ENCODE measurements at places on chromosomes 1 and 21.

- no peak for DNase-seq
These were observed 33.1 kb downstream of the STPG1 start for GRCh38 chr1:24380508-24380907.

DNA sequence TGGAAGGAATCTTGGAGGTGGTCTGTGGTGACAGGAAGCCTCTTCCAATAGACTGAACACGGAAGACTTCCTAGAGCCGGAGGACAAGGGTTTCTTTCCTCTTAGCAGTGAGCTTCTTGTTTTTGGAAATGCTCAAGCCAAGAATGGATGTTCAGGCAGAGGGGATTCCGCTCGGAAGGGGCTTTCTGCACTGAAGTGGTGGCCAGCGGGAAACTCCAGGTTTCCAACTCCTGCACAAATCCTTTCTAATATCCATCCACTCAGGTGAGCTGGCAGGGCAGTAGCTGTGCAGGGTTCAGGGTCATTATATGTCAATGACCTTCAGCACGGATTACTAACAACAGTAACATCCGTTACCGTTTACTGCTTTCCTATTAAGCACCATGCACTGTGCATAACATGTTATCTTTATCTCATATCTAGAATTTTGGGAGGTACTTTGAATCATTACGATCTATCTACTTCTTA is 573 bp upstream of the CPT2 start:
- no peak for DNase-seq

- no peak for DNase-seq
These were observed 181.4 kb upstream of the KIAA0040 start for GRCh38 chr1:175373786-175374623.

- no peak for DNase-seq
These were observed 16.2 kb downstream of the HIPK1 start for GRCh38 chr1:113945329-113945728.

GRCh38 chr1:154964359-154964758 is 2.8 kb upstream of the PYGO2 start:
- DNase-seq = no peak

- DNase-seq = no peak
These were observed 225.4 kb downstream of the FOXD2 start for GRCh38 chr1:47663286-47663685.

DNA sequence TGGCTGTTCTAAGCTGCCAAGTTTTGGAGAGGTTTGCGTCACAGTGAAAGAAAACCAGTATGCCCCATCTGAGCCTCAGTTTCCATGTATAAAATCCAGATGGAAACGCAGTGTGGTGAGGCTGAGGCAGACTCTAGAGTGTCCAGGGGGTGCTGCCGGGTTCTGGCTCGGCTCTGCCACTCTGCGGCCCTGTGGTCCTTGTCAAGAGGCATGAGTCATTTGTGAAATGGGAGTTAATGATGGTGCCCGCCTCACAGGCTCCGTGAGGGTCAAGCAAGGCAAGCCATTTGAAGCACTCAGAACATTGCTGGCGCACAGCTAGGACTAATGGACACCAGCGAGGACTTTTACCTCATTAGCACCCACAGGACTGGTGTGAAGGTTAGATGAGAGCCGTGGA is 214.3 kb downstream of the PTPRU start:
- DNase-seq = no peak

GRCh38 chr1:203871114-203871880 is 9.9 kb downstream of the SNRPE start:
- peak; percentile 52 for DNase-seq

- DNase-seq = no peak
These were observed 289.4 kb upstream of the FMN2 start for GRCh38 chr1:239802275-239802674.

- DNase-seq = no peak
These were observed 168.9 kb downstream of the LMO4 start for GRCh38 chr1:87497380-87498203.

DNA sequence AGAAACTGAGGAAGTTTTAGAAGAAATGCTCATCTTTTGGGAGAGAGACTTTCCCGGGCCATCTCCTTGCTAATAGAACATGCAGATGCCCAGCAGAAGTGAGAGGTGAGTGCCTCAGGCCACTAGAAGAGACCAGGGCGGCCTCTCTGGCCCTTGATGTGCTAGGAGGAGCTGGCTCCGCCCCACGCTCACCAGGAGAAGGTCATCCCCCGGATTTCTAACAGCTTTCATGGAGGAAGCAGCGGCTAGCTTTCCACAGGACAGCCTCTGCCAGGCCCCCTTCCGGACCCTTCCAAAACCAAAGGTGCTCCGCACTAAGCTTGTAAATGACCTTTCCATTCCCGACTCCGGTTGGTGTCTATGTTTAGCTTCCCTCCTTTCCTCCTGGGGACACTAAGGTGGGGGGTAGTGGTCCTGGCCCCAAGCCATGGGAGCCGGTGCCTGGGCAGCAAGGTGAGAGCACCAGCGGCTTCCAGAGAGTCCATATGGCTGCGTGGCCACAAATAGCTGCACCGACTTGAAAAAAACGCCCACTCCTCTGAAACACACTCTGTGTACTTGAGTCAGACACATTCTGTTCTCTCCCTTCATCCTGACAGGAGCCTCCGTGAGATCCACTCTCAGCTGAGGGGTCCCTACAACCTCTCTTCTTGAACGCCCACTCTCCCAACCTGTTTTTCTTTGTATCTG is 249.9 kb downstream of the TNR start:
- DNase-seq = no peak

- DNase-seq = no peak
These were observed 89.2 kb downstream of the BEND5 start for GRCh38 chr1:48687282-48688045.

- no peak for DNase-seq
These were observed 45.1 kb downstream of the LUZP1 start for GRCh38 chr1:23123528-23123927.

DNA sequence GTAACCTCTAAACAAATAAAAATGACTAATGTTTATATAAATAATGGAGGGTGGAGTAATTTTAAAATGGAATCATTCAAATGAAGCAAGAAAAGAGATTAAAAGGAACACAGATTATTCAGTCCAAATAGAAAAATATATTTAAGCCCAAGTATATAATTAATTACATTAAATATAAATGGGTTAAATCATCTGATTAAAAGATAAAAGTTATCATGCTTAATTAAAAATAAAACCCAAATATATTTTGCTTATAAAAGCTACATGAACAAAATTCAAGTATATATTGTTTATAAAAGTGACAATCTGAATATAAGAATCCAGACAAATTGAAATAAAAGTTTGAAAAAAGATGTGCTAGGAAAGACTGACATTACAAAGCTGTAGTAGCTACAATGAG is 63.9 kb upstream of the ACTRT2 start:
- no peak for DNase-seq

DNA sequence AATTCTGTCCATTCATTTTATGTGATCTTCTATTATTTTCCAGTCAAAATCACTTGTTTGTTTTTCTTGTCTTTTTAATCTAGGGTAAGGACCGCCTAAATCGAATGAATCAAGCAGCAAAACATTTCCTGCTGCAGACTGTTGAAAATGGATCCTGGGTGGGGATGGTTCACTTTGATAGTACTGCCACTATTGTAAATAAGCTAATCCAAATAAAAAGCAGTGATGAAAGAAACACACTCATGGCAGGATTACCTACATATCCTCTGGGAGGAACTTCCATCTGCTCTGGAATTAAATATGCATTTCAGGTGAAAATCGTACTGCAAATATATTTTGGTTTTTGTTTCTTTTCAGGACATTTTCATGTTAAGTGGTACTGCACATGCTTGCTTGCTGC is 20.5 kb downstream of the CLCA4 start:
- no peak for DNase-seq

- DNase-seq = no peak
These were observed 52.4 kb upstream of the H6PD start for GRCh38 chr1:9181990-9182783.

DNA sequence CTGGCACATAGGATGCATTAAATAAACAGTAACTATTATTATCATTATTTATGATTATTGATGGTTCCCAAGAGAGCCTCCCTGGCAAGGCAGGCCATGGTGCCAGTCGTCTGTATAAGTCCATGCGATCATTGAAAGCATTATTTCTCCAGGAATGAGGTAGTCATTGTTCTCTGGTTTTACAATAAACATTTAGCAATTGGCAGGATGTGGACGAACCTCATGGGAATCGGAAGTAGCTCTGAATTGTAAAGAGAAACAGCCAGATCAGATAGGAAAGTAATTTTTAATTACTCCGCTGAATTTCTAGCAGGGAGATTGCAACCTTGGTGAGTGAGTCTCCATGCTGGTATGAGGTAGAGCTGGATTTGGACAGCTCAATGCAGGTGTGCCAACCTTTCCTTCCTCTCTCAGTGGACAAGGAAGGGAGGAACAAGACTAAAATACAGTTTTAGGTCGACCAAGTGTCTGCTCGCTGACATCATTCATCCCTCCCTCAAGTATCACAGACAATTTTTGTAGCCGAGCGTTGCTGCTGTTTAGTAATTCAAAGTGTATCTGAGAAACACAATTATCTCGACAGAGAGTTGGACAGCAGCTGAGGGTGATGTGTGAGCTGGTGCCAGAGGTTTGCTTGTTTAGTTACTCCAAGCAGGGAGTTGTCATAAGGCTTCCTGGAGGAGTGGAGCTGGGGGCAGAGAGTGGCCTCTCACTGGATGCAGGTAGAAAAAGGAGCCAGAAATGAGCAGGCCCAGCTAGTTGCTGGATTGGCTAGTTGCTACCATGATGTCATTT is 250.8 kb downstream of the KCNJ6 start:
- DNase-seq = no peak

DNA sequence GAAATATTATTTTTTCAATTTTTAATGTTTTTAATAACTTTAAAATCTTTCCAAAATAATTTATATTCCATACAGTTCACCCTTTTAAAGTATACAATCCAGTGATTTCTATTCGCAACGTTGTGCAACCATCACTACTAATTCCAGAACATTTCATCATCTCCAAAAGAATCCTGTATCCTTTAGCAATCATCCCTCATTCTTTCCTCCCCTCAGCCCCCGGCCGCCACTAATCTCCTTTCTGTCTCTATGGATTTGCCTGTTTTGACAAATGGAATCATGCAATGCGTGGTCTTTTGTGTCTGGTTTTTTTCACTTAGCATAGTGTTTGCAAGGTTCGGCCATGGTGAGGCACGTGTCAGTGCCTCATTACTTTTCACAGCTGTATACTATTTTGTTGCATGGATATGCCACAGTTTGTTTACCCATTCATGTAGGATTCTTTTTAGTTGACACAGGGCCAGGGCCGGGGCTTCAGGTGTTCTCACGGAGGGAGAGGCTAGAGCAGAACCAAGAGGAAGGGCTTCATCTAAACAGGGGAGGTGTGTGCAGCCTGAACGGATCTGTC is 40.6 kb upstream of the ZBTB40 start:
- DNase-seq = no peak

GRCh38 chr1:31122101-31122735 is 56.7 kb upstream of the PUM1 start:
- no peak for DNase-seq

GRCh38 chr1:185837711-185838110 is 103.5 kb downstream of the HMCN1 start:
- DNase-seq = no peak

DNA sequence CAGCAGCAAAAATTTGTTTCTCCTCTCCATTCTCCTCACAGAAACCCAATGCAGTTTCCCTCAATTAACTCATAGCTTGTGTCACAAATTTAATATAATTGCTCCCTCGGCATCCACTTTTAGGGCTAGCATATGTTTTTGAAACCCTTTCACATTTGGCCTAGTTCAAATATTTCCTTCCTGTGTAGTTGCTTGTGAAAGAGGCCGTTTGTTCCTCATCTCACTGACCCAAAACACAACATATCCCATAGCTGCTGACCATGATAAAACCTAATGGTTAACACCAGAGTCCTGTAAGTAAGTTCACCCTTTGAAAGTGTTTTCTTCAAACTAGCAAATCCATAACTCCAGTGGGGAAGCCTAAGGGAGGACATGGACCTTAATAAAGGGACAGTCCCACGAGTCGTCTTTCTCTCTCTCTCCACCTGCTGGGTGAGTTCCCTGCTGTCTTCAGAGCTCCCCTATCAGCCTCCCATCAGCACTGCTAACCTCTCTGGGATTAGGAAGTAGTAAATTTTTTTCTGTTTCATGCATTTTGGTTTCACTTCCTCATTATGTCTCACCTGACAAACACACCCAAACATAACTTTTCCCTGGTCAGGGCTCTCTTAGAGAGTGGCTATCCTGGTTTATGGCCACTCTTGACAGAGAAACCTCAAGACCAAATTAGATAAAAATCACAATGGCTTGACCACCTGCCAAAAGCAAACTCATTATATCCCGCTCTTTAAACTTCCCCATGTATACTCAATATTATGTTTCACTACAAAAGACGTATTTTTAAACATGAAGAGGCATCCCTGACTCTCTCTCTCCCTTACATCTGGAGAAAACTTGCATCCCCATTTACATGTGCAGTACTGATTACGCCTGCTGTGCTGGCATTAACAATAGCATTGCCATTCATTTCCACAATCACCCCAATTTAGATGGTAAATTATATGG is 177.7 kb upstream of the HP1BP3 start:
- DNase-seq = no peak

DNA sequence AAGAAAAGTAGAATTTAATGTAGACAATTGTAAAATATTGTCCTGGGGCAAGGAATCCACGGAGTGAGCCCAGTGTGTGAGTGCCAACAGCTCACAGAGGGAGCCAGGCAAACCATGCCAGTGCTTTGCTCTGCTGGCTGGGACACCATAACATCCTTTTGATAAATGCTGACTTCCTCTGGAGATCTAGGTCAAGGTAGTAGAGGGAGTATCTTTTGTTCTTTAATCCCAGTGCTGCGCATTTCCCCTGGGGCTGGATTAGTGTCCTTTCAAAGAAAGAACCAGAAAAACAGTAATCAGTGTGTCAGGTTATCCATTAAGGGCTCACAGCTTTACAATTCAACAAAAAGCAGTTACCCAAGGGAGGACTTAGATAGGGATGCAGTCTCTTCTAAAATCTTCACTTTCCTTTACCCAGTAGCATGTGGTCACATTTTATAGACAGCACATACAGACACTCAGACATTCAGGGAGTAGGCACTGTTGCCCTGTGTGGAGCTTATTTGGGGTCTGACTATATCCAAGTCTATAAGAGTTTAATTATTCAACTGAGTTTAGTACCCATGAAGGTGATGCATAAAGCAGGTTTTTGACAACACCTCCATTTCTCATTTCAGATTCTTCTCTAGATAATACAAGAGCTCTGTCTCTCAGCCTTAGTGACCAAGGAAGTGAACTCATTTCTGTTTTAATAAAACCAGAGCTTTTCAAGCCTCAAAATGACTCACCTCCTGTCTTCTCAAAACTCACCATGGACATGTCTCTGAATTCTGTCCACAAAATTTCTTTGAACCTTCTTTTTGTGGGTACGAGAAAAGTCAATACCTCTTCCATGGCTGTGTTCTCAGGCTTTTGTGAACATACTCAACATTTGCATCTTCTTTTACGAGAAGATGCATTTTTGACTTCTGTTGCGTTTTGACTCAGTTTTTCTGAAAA is 215.3 kb downstream of the BRINP2 start:
- no peak for DNase-seq

- no peak for DNase-seq
These were observed 39.0 kb downstream of the SETD4 start for GRCh38 chr21:36021251-36021837.

GRCh38 chr1:12232221-12232620 is 2.4 kb downstream of the VPS13D start:
- no peak for DNase-seq

GRCh38 chr1:116605315-116605714 is 34.5 kb upstream of the CD58 start:
- DNase-seq = no peak
